ENCODE measurements at places on chromosomes 6 and 20. TPM values are rescaled to one million over a fixed set of nuclear protein-coding genes. Genes with fewer than 3 reads are reported as not detected.
A peak's percentile ranks its signal among the peaks of the same experiment; 100 is the strongest.

The GRIK2 gene
- total RNA-seq: 1.5 TPM

GRCh38 chr6:63897459-63897858, 261.9 kb downstream of the PHF3 start:
- no peak overlapping the region for H3K27ac ChIP-seq
- DNase-seq: peak; percentile 67
- H3K4me1 ChIP-seq: no peaks in the 10 kb centered on the region
- H3K4me3 ChIP-seq: no peak overlapping the region
- no peaks in the 10 kb centered on the region for H3K36me3 ChIP-seq

DNA sequence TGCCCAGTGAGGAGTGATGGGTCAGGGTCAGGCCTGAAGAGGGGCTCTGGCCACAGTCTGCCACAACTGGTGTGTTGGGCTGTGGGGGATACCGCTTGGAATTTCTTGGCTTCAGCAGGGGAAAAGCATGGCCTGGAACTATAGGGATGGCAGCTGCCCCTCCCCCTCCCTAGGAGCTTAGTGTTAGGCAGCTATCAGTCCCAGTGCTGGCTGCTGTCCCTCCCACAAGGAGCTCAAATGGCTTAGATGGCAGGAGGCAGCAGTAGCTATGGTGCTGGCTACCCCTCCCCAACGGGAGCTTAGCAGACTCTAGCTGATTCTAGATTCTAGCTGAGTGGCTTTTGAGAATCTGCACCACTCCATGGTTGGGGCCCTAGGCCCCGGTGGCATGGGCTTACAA, 414.5 kb upstream of the HSF2 start:
- no peak overlapping the region for H3K4me3 ChIP-seq
- no peaks in the 10 kb centered on the region for H3K4me1 ChIP-seq
- H3K36me3 ChIP-seq: no peaks in the 10 kb centered on the region
- H3K27me3 ChIP-seq: no peaks in the 10 kb centered on the region
- H3K27ac ChIP-seq: no peak overlapping the region

DNA sequence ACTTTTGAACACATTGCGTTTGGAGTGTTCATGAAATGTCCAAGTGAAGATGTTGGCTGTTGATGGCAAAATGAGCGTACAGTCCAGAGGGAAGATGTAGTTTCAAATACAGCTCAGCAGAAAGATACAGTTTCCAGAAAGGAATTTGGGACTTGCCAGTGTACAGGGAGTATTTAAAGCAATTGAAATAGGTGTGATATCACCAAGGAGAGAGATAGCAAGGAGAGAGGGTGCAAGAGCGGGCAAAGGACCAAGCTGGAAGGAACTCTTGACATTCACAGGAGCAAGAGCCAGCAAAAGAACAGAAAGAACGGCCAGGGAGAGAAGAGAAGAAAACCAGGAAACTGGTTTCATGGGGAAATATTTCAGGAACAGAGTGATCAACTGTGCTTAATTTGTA, 47.8 kb downstream of the CARMIL1 start:
- no peak overlapping the region for H3K4me3 ChIP-seq
- no peaks in the 10 kb centered on the region for H3K27me3 ChIP-seq
- H3K27ac ChIP-seq: no peak overlapping the region

The DEFB116 gene
- not detected for total RNA-seq

DNA sequence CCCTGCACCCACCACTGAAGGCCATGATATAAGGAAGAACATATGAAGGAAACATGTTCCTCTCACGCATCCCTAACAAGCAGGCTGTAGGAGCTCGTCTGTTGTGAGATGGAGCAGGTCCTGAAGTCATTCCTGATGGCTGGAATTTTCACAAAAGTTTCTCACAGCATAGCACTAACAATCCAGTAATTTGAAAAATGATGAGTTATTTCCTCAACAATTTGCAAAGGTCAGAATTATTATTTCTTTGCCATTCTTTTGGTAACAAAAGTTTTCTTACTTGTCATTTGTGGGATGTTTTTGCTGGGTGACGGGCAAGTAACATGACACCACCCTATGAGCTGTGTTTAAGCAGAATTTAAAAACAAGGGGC, 27.6 kb upstream of the FRMD1 start:
- no peak overlapping the region for H3K4me3 ChIP-seq
- no peaks in the 10 kb centered on the region for H3K36me3 ChIP-seq
- DNase-seq: no peak
- H3K27me3 ChIP-seq: peaks cover 34% of the 10 kb centered on the region
- no peak overlapping the region for H3K27ac ChIP-seq
- H3K4me1 ChIP-seq: no peaks in the 10 kb centered on the region

GRCh38 chr6:72504406-72504805, 117.5 kb upstream of the KCNQ5 start:
- H3K27me3 ChIP-seq: no peaks in the 10 kb centered on the region
- H3K4me1 ChIP-seq: no peaks in the 10 kb centered on the region
- no peak overlapping the region for H3K27ac ChIP-seq
- no peaks in the 10 kb centered on the region for H3K36me3 ChIP-seq
- no peak for DNase-seq

- no peak overlapping the region for H3K27ac ChIP-seq
- no peak overlapping the region for H3K4me3 ChIP-seq
- DNase-seq: peak; percentile 71
- H3K36me3 ChIP-seq: no peaks in the 10 kb centered on the region
- no peaks in the 10 kb centered on the region for H3K27me3 ChIP-seq
- no peaks in the 10 kb centered on the region for H3K4me1 ChIP-seq
Measured at GRCh38 chr6:135722679-135723078, 128.8 kb upstream of the PDE7B start.

The GPX5 gene
- total RNA-seq: 0.30 TPM

GRCh38 chr6:35601331-35602132, 87.2 kb downstream of the FKBP5 start:
- H3K27me3 ChIP-seq: no peaks in the 10 kb centered on the region
- H3K36me3 ChIP-seq: no peaks in the 10 kb centered on the region
- peak overlapping the region; percentile 5 for H3K4me3 ChIP-seq
- DNase-seq: peak; percentile 87

DNA sequence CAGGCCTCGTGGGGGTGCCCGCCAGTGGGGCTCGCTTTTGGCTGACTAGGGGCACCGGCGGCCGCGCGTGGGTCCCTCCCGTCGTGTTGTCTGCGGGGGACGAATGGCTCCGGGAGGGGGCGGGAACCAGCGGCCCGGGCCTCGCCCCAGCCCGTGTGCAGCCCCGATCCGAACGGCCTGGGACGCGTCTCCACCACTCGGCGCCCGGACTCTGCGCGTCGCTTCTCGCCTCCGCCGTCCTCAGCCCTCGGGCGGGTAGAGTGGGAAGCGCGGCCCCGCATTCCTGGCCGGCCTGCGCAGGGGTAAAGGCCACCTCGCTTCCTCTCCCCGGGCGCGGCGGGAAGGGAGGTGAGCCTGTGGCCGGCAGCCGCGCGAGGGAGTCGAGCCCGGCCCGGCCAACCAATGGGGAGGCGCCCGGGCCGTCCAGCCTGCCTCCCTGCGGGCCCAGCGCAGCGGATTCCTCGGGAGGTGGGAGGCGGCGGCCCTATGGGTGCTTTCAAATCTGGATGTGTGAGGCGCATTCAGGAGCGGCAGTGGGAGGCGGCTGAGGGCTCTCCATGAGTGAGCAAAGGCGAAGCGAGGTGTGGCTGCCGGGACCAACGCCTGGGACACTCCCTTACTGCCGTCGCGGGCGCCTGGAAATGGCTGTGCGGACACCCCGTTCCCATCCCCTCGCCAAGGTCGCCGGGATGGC, 1.1 kb upstream of the ZBTB46 start:
- peaks cover 38% of the 10 kb centered on the region for H3K4me1 ChIP-seq
- DNase-seq: peak; percentile 59
- H3K4me3 ChIP-seq: peak overlapping the region; percentile 62
- H3K27ac ChIP-seq: peak overlapping the region; percentile 69
- no peaks in the 10 kb centered on the region for H3K36me3 ChIP-seq

The CASS4 gene
- total RNA-seq: 0.07 TPM

- no peak overlapping the region for H3K4me3 ChIP-seq
- no peaks in the 10 kb centered on the region for H3K27me3 ChIP-seq
- no peak overlapping the region for H3K27ac ChIP-seq
- no peaks in the 10 kb centered on the region for H3K4me1 ChIP-seq
- no peak for DNase-seq
Measured at GRCh38 chr6:34519971-34520644, 36.0 kb downstream of the SPDEF start.

DNA sequence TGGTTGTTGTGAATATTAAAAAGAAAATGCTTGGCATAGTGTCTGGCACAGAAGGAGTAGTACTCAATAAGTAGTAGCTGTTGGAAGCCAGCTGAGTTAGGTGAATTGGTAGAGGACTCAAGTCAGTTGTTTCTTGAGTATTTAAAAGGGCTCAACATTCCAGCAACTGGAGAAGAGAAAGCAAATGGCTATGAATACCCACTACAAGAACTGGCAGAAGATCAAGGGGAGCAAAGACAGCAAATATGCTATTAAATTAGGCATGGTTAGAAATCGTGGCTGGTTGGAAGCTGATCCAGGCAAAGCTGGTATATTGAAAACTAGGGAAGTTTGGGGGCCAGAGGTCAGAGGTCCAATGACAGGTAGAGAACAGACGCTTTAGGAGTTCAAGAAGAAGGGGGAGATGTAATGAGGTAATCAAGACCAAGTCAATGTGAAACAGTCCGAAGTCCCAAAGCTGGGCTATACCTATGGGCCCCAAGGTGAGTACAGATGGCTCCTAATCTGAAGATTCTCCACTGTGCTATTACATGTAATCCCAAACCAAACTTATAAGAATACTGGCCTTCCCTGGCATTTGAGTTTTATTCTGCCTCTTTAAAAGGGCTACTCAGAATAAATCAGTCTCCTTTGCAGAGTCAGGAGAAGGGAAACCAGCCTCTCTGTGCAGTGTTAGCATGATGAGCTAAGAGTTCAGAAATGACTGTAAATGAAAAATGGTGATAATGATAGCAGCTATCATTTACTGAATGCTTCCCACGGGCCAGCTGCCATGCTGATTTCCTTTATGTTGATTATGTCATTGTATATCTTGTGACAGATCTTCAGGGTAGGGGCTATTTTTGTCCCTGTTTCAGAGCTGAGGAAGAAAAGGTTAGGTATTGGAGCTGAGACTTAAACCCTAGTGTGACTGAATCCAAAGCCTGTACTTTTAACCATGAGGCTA, 122.3 kb downstream of the ANKS1A start:
- no peaks in the 10 kb centered on the region for H3K36me3 ChIP-seq
- H3K27ac ChIP-seq: no peak overlapping the region
- no peak overlapping the region for H3K4me3 ChIP-seq
- no peak for DNase-seq
- H3K27me3 ChIP-seq: no peaks in the 10 kb centered on the region

The CEP85L gene
- 11.3 TPM for total RNA-seq

- H3K4me3 ChIP-seq: no peak overlapping the region
- no peaks in the 10 kb centered on the region for H3K4me1 ChIP-seq
- H3K36me3 ChIP-seq: no peaks in the 10 kb centered on the region
- peaks cover 32% of the 10 kb centered on the region for H3K27me3 ChIP-seq
Measured at GRCh38 chr6:33000055-33000454, 9.3 kb downstream of the HLA-DOA start.

DNA sequence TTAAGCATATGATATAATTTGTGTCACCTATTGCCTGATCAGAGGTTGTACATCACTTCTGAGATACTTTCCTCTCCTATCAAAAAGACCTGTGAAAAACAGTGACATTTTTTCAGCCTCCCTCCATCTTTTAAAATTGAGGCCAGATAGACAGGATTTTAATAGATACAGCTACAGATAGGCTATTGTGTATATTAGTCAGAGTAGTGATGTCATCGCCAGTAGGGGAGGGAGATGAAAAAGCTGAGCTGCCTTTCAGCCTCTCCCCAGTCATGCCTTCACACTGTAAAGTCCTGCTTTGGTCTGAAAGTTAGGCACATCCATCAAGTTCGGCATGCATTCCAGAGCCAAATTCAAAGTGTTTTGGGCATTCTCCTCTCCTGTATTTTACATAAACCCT, 7.9 kb upstream of the PABPC1L start:
- H3K27me3 ChIP-seq: no peaks in the 10 kb centered on the region
- no peak for DNase-seq
- no peak overlapping the region for H3K27ac ChIP-seq
- peaks cover 4% of the 10 kb centered on the region for H3K4me1 ChIP-seq
- peaks cover 49% of the 10 kb centered on the region for H3K36me3 ChIP-seq

The MOG gene
- 1.8 TPM for total RNA-seq

DNA sequence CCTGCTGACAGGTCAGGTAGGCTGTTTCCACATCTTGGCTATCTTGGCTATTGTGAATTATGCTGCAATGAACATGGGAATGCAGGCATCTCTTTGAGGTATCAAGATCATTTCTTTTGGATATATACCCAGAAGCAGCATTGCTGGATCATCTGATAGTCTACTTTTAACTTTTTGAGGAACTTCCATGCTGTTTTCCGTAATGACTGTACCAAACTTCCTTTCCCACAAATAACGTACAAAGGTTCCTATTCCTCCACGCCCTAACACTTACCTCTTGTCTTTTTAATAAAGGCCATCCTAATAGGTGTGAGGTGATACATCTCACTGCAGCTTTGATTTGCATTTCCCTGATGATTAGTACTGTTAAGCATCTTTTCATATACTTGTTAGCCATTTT, 338.7 kb upstream of the RUNX2 start:
- no peak overlapping the region for H3K4me3 ChIP-seq
- no peaks in the 10 kb centered on the region for H3K27me3 ChIP-seq
- no peak overlapping the region for H3K27ac ChIP-seq
- H3K4me1 ChIP-seq: no peaks in the 10 kb centered on the region

The PRND gene
- 0.39 TPM for total RNA-seq

- DNase-seq: peak; percentile 65
- H3K4me3 ChIP-seq: no peak overlapping the region
- no peaks in the 10 kb centered on the region for H3K27me3 ChIP-seq
- H3K4me1 ChIP-seq: peaks cover 22% of the 10 kb centered on the region
- H3K36me3 ChIP-seq: no peaks in the 10 kb centered on the region
- no peak overlapping the region for H3K27ac ChIP-seq
Measured at GRCh38 chr6:56727097-56727850, 84.6 kb upstream of the DST start.

The MUCL3 gene
- not detected for total RNA-seq

GRCh38 chr6:160110586-160111123, 11.0 kb upstream of the SLC22A1 start:
- H3K36me3 ChIP-seq: no peaks in the 10 kb centered on the region
- H3K4me1 ChIP-seq: no peaks in the 10 kb centered on the region
- H3K27me3 ChIP-seq: no peaks in the 10 kb centered on the region
- H3K4me3 ChIP-seq: no peak overlapping the region

GRCh38 chr6:33080127-33081089, 4.6 kb downstream of the HLA-DPB1 start:
- H3K4me1 ChIP-seq: no peaks in the 10 kb centered on the region
- no peak overlapping the region for H3K27ac ChIP-seq
- H3K4me3 ChIP-seq: peak overlapping the region; percentile 16
- H3K36me3 ChIP-seq: no peaks in the 10 kb centered on the region

The NTSR1 gene
- total RNA-seq: 0.07 TPM

- H3K27ac ChIP-seq: no peak overlapping the region
- peak; percentile 86 for DNase-seq
- peaks cover 11% of the 10 kb centered on the region for H3K4me1 ChIP-seq
- H3K36me3 ChIP-seq: no peaks in the 10 kb centered on the region
- no peak overlapping the region for H3K4me3 ChIP-seq
Measured at GRCh38 chr6:15351631-15352030, 105.8 kb downstream of the JARID2 start.

GRCh38 chr20:10671221-10671918, 2.4 kb downstream of the JAG1 start:
- no peaks in the 10 kb centered on the region for H3K27me3 ChIP-seq
- H3K27ac ChIP-seq: peak overlapping the region; percentile 95
- peaks cover 15% of the 10 kb centered on the region for H3K4me1 ChIP-seq
- no peaks in the 10 kb centered on the region for H3K36me3 ChIP-seq
- peak overlapping the region; percentile 89 for H3K4me3 ChIP-seq
- peak; percentile 61 for DNase-seq

The LTB gene
- 0.70 TPM for total RNA-seq

- no peaks in the 10 kb centered on the region for H3K36me3 ChIP-seq
- peaks cover 5% of the 10 kb centered on the region for H3K4me1 ChIP-seq
- no peak overlapping the region for H3K27ac ChIP-seq
Measured at GRCh38 chr6:126199466-126199865, 140.4 kb upstream of the CENPW start.

All from cardiac muscle cell (in vitro differentiated cells and primary cell).